ENCODE measurements at places on chromosomes 5 and 9.

- no peak for DNase-seq
These were observed 56.9 kb upstream of the SMIM23 start for GRCh38 chr5:171728686-171729085.

DNA sequence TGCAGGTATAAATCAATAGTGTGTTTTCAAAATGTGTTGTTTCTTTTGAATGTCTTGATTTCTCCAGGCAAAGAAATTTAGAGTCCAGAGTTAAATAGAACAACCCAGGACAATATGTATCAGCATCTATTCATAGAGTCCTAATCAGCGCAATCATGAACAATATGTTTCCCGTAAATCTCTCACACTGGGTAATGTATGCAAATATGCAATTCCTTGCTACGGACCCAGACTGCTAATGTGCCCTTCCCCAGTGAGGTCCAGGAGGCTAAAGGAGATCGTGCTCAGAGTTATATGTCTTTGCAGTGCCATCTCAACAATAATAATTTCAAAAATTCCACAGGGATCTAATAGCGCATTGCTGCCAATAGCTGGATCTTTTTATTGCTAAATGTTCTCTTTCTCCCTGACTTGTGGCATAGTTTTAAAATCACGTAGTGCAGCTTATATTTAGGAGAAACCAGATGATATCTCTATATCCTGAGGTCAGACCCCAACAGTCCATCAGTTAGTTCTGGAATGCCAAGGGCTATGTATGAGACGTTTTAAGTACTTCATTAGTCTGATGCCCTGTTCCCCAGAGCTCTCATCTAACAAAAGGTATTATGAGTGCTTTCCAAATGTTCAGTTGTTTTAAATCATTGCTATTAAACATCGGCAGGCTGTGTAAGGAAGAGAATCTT, 145.1 kb downstream of the MARCHF11 start:
- no peak for DNase-seq

DNA sequence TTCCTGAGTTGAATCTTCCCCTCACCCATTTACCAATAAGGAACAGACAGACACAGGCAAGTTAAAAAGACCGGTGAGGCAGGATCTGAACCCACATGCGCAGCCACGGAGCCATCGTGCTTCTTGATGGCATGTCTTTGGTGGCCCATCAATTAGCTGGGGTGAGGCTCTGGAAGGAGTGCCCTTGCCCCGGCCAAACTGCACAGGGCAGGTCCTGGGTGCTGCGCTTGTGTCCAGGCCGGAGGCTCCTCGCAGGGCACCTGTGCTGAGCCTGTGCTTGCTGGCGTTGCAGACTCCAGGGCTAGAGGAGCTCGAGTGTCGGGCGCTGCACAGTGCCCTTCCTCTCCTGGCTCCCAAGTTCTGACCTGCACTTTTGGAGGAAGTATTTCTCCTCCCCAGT, 66.4 kb downstream of the PSMB7 start:
- no peak for DNase-seq

GRCh38 chr9:12091865-12092527, 601.2 kb upstream of the TYRP1 start:
- no peak for DNase-seq

DNA sequence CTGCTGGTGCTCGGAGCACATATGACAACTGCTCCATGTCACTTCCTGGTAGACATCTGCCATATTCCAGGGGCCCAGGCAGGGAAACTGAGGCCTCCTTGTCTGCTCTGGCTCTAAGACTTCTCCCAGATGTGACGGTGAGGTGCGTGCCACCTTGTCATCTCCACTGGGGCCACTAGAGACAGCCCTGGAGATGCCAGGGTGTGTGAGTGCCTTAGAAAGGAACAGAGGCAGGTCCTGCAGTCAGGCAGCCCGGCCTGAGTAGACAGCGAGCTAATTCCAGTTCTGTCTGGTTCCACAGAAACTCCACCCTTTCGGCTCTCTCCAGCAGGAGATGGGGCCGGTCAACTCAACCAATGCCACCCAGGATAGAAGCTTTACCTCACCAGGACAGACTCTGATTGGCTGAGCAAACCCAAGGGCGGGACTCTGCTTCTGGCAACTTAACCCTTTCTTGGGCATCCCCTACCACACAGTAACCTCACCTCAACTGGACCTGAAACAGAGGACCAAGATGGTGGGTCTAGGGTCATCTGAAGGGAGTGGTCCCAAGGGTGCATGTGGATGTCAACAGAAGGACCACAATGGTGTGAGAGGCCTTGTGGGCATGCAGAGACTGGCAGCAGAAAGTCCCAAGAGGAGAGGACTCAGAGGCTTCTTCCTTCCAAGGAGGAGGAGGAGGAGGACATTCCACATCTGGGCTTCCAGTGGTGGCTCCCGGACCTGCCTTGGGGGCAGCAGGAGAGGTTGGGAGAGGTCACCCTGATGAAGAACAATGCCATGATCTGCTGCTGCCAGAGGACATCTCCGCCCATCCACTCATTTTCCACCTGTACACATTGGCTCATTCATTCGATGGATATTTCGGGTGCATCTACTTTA, 77.7 kb downstream of the RGS3 start:
- no peak for DNase-seq

DNA sequence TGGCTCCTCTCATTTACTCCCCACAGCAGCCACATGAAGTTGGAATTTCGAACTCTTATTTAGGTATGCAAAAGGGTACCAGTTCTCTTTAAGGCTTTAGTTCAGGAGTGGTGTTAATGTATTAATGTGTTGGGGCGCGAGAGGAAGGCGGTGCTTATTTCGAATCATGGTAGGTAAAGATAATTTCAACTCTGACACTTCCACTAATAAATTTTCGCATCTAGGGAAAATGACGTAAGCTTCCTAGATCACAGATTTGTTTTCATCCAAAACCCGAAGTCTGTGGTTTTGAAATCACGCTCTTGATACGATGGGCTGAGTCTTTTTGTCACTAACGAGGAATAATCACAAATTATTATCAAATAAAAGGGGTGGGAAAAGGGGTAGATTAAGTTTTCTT, 681 bp downstream of the PPWD1 start:
- no peak for DNase-seq

DNA sequence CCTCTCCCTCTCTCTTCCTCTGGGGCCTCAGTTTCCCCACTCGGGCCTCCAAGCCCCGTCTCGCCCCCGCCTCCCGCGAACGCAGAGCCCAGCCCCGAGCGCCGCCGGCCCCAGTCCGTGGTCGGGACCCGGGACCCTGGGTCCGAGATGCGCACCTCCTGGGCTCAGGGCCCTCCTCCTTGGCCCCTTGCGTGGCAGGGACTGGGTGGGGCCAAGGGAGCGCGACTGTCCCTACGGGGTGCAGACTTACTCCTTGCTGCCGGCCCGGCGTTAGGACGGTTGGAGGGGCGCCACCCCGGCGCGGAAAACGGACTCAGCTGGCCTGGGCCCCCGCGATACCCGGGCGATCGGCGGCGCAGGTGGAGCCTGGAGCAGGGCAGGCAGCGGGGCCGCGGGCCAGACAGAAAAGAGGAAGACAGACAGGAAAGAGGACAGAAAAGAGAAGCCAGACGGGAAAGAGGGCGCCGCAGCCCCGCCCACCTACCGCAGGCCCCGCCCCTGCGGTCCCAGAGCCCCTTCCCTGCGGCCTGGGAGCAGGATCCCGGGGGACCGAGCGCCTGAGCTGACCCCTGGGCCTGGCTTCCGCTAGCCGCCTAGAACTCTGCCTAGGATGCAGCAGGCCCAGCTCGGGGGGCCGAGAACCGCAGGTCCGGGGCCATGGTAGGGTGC, at the start of gene GBGT1:
Gene GBGT1, minus strand, starts transcription at position 411 of the 669 bp plus-strand sequence. CDS start 1,502 bp downstream, outside the sequence.
- no peak for DNase-seq

DNA sequence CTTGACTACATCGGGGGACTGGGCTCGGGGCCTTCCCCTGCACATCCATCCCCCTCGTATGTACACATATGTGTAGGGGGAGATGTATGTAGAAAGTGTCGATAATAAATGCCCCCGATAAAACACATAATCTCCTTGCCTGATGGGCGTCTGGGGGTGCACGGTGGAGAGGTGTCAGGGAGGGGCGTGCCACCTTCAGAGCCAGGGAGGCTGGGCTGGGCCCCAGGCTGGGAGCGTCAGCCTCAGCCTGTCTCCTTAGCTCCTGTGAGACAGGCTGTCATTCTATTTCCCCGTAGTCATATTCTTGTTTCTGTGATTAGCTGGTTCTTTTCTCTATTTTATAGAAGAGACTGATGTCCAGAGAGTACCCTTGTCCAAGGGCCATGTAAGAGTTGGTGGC, 4.7 kb upstream of the RXRA start:
- DNase-seq: no peak

DNA sequence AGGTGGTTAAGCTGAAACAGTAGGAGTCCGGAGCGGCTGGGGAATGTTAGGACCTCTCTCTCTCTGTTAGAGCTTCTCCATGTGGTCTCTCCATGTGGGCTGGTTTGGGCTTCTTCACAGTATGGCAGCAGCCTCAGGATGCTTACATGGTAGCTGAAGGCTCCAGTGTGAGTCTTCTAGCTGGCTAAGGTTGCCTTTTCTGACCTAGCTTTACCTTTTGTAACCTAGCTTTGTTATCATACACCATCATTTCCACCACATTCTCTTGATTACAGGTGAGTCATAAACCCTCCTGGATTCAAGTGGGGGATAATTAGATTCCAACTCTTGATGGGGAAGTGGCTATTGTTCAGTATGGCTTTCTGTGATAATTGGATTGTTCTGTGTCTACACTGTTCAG, 98.5 kb downstream of the MTREX start:
- DNase-seq: no peak

GRCh38 chr5:66454186-66455078, 141.8 kb upstream of the MAST4 start:
- no peak for DNase-seq

GRCh38 chr5:152900332-152900731, 495.3 kb upstream of the NMUR2 start:
- DNase-seq: no peak

DNA sequence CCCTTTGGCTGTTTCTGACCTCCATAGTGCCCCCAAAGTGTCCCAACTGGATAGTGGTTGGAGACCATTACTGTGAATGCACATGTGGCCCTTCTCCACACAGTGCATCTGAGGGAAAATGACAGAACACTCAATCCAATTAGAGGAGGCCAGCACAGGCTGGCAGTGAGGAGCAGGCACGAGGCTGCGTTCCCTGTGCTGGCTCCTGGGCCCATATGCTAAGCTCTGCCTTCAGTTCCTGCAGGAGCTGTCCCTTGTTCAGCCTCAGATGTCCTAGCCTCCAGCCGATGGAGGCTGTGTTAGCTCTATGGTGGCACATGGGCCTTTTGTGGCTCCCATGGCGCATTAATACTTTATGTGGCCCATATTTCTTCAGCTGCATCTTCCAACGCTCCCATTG, 35.8 kb downstream of the ALG2 start:
- DNase-seq: no peak

DNA sequence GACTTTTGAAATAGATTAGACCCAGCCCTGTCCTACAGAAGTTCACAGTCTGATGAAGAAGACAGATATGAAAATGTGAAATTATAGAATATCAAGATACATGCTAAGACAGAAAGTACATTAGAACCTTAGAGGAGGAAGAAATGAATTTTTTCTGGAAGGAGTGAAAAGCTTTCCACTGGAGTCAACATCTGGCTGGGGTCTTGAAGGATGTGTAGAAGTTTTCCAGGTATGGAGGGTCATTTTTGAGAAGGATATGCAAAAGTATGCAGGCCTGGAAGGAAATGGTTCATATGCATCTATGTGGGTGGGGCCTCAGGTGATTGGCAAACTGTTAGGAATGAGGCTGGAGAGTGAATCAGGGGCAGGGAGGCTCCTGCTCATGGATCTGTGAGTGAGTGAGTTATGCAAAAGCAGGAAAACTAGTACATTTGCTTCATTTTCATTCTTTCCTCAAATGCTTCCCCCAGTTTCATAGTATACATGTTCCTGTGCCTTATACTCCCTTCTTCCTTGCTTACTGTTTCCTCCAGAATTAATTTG, 142.3 kb downstream of the GRIA1 start:
- DNase-seq: no peak

DNA sequence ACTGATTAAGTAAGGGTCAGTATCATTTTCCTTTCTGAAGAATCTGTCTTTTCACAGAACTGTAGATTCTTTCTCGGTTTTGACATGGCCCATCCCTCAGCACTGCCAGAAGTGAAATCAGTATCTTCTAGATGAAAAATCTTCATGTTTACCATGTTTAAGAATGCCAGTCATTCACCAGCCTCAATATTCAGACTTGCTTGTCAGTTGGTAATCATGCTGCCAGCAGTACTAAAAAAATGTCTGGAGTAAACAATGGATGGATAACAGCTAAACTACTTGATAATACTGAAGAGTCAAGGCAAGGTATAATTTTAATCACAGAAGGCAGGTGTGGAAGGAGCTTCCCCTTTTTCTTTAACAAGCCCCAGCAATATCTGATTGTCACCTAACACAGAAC, 306.8 kb upstream of the DMAC1 start:
- no peak for DNase-seq

DNA sequence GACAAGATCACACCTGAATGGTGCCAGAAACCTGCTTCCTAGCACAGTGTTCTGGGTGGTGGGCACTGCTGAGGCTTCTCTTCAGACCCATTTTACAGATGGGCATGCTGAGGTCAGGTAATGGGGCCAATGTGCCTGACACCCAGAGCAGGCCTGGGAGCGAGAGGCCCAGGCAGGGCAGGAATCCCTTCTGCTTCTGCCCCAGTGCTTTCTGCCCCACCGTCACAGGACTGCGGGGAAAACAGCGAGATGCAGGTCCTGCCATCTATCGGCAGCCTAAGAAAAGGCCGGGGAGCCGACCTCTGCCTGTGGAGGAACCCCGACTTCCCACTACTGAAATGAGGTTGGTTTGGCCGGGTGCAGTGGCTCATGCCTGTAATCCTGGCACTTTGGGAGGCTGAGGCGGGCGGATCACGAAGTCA, 22.8 kb upstream of the RNU6ATAC start:
- no peak for DNase-seq

- no peak for DNase-seq
These were observed 158.6 kb upstream of the DMRT1 start for GRCh38 chr9:682633-683508.
